Natural killer cell treated with Interleukin-12 subunit alpha and Interleukin-12 subunit beta and Interleukin-15 and Interleukin-18, amount 100 ng/mL, for 72 hours (primary cell): ENCODE measurements at places on chromosomes 7 and 10.

GRCh38 chr7:29467193-29467926 lies 96.3 kb upstream of the PRR15 start:
- no peaks in the 10 kb centered on the region for H3K27me3 ChIP-seq
- no peak overlapping the region for H3K27ac ChIP-seq
- no peaks in the 10 kb centered on the region for H3K4me1 ChIP-seq
- no peaks in the 10 kb centered on the region for H3K36me3 ChIP-seq
- no peak overlapping the region for H3K4me3 ChIP-seq
- DNase-seq, result no peak

GRCh38 chr10:11345224-11346054 lies 266.0 kb downstream of the USP6NL start:
- no peaks in the 10 kb centered on the region for H3K36me3 ChIP-seq
- peaks cover 2% of the 10 kb centered on the region for H3K27me3 ChIP-seq
- no peak overlapping the region for H3K4me3 ChIP-seq
- no peak for DNase-seq

DNA sequence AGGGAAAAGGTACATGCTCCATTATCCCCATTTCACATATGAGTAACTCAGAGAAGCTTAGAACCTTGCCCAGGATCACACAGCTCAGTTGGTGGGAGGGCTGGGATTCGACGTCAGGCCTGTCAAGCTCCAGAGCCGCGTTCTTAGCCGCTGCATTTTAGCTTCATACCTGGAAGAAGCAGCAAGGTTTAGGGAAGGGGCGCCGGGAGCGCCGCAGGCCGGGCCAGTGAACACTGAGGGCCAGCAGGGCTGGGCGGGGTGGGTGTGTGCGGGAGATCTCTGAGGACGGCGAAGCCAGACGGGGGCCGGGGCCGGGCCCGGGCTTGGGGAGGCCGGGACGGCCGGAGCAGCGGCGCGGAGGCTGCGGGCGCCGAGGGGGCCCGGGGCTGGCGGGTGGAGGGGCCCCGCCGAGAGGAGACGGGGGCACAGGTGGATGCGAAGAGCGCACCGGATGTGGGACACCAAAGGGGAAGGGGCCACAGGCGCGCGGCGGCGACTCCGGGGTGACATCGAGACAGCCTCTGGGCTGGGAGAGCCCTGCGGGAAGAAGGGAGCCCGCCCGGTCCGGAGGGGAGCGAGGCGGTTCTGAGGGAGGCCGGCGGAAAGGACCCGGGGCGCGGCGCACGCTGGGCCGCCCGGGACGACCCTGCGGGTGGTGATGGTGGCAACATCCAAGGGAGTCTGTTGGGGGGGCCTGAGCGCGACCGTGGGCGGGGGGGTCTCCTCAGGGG lies 498 bp downstream of the NDST2 start:
- peaks cover 29% of the 10 kb centered on the region for H3K36me3 ChIP-seq
- peak overlapping the region; percentile 94 for H3K4me3 ChIP-seq
- DNase-seq, result peak; percentile 73
- H3K27ac ChIP-seq, result peak overlapping the region; percentile 90

- no peak overlapping the region for H3K27ac ChIP-seq
- peaks cover 25% of the 10 kb centered on the region for H3K4me1 ChIP-seq
- DNase-seq, result no peak
Observed at GRCh38 chr7:30281791-30282190, 2.6 kb upstream of the ZNRF2 start.

DNA sequence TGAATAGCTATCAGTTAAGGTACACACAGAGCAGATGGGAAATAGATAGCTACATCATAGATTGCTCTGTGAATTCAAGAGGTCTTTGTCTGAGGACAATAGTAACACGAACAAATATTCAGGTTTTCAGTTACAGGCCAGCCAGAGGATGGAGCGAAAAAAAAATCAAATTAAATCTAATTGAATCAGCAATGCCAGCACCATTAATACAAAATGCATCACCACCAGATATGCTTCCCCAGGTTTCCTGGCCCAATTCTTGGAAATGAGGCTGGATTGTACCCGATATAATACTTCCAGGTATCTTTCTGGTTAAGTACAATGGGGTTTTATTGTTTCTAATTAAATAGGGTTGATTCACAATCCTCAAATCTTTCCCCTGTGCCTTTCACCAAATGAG lies 975.8 kb upstream of the AUTS2 start:
- H3K4me3 ChIP-seq, result no peak overlapping the region
- no peaks in the 10 kb centered on the region for H3K36me3 ChIP-seq
- H3K27me3 ChIP-seq, result no peaks in the 10 kb centered on the region

DNA sequence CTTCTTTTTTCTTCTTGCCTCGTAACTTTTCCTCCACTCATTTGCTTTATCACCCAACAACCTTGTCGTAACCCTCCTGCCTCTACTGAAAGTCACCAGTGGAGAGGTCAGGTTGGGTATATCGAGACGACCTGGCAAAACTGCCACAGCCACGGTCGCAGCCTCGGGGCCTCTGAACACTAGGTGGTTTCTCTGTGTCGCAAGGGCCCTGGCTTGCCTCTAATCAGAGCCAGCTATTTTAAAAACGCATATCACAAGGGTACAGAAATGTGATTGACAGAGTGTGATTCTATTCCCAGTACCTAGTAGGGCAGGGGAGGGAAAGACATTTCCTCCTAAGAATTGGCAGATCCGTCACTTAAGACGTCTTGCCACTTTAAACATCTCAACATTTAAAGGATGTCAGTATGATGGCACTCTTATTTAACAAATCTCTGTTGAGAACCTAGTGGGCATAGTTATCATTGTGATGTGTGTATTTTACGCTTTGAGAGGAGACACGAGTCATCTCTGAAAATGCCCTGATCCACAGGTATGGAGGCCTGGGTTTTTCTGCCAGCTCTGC lies 197.5 kb downstream of the ARHGAP21 start:
- H3K36me3 ChIP-seq, result no peaks in the 10 kb centered on the region
- DNase-seq, result no peak
- H3K27ac ChIP-seq, result no peak overlapping the region
- no peak overlapping the region for H3K4me3 ChIP-seq

DNA sequence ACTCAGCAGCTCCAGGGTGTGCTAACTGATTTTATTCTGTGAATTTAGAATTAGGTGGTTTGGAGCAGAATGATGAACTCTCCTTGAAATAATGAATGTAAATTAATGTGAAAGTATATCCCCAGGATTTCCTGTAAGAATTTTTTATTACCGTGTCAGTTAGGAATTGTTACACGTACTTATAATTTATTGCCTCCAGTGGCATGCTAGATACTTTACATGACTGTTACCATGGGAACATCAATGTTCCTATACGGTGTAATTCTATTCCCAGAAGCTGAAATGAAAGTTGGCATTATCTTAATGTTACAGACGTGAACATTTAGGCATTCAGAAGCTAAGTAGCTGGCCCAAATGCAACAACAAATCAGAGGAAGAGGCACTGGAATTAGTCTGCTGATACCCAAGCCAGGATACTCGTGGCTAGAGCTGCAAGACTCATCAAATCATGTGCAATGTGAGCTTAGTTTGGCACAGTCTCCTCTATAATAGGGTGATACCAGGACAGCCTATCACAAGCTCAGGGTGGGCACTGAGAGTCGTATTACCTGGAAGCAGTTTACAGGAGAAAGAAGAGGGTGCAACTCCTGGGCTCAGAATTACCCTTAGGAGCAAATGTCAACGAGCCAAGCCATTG lies 30.0 kb upstream of the PRKAR2B start:
- H3K27me3 ChIP-seq, result peaks cover 22% of the 10 kb centered on the region
- no peak for DNase-seq
- H3K36me3 ChIP-seq, result no peaks in the 10 kb centered on the region

- no peak for DNase-seq
- H3K27me3 ChIP-seq, result no peaks in the 10 kb centered on the region
- H3K27ac ChIP-seq, result no peak overlapping the region
- H3K4me3 ChIP-seq, result no peak overlapping the region
Observed at GRCh38 chr7:120966961-120967360, 16.4 kb downstream of the ING3 start.

DNA sequence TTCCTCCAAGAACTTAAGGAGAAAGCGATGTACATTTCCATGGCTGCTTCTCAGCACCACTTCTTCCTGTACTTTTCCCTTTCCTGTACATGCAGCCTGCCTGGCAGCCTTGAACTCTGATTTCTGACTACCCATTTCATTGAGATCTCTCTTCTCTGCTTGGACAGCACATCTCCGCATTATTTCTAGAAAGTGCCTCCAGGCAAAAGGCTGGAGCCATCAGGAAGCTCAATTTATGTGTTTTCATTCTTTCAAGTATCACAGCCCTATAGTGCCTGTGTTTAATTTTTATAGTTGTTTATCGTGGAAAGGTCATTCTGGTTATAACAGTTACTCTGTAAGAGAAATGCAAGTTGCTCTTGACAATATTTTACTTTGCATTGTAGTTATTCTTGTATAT lies 688.0 kb upstream of the ANKRD30A start:
- no peak overlapping the region for H3K4me3 ChIP-seq
- no peak overlapping the region for H3K27ac ChIP-seq
- H3K4me1 ChIP-seq, result no peaks in the 10 kb centered on the region
- H3K27me3 ChIP-seq, result no peaks in the 10 kb centered on the region
- no peaks in the 10 kb centered on the region for H3K36me3 ChIP-seq

DNA sequence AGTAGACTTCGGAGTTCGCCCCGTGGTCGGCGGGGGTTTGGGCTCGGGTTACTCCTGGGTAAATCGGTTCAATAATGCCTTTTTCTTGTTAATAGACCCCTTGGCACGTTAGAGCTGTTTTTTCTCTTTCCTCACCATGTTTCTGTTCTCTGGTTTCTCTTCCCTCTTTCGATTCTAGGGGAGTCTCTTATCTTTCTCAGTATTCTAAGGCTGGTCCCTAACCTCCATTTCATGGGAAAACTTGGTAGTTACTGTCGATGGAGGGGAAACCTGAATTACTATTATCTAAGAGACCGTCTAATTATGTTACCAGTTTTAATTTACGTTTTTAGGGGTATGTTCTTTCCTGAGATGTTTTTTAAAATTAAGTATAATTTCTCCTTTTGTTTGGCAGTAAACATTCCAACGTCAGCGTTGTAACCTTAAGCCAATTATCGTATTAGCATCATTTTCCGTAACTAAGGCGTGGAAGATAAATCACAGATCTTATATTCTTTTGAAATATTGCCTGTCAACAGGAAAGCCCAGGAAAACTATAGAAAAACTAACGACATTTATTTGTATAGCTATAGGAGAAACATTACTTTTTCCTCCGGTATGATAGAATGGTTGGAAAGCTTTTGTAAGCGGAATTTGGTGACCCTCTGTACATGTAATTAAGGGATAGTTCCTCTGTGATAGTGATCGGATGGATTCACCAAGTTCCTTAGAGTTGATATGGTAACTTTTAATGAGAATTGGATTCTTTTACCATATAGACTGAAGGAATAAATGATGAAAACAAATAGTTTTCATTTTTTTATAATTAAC lies 847 bp downstream of the BTAF1 start:
- peaks cover 12% of the 10 kb centered on the region for H3K36me3 ChIP-seq
- peak overlapping the region; percentile 98 for H3K4me3 ChIP-seq
- H3K27me3 ChIP-seq, result no peaks in the 10 kb centered on the region
- no peak for DNase-seq
- peaks cover 32% of the 10 kb centered on the region for H3K4me1 ChIP-seq

DNA sequence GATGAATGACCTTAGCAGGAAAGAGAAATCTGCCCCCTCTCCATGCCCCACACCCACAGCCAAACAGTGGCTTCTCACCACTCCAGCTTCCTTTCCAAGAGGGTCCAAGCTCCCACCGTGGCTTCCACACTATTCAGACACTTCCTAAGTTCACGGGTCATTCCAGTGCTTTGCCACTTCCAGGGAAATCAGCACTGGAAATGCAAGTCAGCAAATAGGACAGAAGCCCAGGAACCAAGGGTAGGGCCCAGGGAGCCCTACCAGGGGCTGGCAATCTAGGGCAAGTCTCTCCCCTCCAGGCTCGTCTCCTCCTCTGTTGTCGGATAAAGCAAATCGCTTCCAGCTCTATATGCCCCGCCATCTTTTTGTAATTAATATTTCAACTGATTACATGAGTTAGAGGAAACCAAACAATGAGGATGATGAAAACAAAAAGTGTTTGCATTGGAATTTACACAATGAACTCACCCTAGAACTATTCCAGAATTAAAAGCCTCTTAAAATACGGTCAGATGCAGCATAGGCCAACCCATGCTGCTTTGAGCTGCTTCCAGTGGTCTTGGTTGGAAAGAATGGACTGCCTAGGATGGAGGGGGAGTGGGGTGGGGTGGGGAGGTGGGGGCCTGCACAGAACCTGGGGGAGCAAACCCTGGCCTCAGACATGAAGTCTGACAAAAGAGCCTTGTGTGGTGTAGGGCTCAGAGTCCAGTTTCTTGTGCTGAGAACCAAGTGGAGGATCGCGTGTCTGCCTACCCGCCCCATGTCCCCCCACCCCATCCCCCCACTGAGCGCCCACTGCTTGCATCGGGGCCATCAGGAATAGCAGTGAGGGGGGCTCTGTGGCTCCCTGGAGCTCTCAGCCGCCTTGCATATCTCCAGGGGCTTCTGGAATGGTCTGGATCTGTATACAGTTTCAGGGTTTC lies 74.6 kb upstream of the CPXM2 start:
- no peak overlapping the region for H3K4me3 ChIP-seq
- H3K27me3 ChIP-seq, result peaks cover 37% of the 10 kb centered on the region
- H3K27ac ChIP-seq, result no peak overlapping the region
- H3K36me3 ChIP-seq, result no peaks in the 10 kb centered on the region

DNA sequence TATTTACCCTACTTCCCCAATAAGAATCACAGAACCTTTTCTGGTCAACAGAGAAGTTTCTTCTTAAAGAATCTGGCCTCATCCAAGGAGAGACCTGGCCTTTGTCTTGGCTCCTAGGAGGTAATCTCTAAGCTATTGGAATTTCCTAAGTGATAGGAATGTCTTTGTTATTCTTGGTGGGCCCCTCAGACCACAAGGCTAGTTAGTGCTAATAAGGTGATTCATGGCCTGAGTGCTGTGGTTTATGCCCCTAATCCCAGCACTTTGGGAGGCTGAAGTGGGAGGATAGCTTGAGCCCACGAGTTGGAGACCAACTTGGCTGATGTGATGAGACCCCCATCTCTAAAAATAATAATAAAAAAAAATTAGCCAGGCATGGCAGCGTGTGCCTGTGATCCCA lies 60.0 kb upstream of the CYP2C18 start:
- no peaks in the 10 kb centered on the region for H3K36me3 ChIP-seq
- no peak overlapping the region for H3K4me3 ChIP-seq
- no peaks in the 10 kb centered on the region for H3K27me3 ChIP-seq
- H3K4me1 ChIP-seq, result no peaks in the 10 kb centered on the region

DNA sequence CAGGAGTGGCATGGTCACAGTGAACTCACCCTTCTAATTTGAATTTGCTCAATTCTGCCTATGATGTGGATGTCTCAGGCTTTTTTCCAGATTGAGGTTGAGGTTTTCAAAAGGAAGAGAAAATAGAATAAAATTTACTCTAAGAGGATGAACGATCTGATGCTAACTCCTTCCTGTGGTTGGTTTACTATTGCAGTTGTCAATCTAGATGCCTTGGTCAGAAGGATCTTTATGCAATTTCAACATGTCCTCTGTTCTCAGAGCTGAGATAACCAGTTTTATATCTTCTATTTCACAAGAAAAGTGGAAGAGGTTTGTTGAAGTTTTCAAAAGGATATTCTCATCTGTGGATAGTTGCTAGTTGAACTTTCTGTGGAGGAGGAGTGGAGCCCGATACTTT lies 150.7 kb upstream of the WDR11 start:
- DNase-seq, result no peak
- H3K36me3 ChIP-seq, result peaks cover 29% of the 10 kb centered on the region
- H3K27ac ChIP-seq, result no peak overlapping the region
- no peaks in the 10 kb centered on the region for H3K4me1 ChIP-seq

GRCh38 chr10:119807960-119808697 lies 64.5 kb downstream of the MCMBP start:
- no peak for DNase-seq
- peak overlapping the region; percentile 33 for H3K27ac ChIP-seq
- H3K36me3 ChIP-seq, result no peaks in the 10 kb centered on the region
- H3K4me3 ChIP-seq, result no peak overlapping the region
- H3K4me1 ChIP-seq, result peaks cover 6% of the 10 kb centered on the region

GRCh38 chr7:117323851-117324711 lies 1.2 kb upstream of the WNT2 start:
- no peaks in the 10 kb centered on the region for H3K36me3 ChIP-seq
- no peaks in the 10 kb centered on the region for H3K4me1 ChIP-seq
- H3K4me3 ChIP-seq, result no peak overlapping the region
- peaks cover 53% of the 10 kb centered on the region for H3K27me3 ChIP-seq
